ENCODE measurements at places on chromosomes 13 and 19. TPM values are rescaled to one million over a fixed set of nuclear protein-coding genes. Genes with fewer than 3 reads are reported as not detected.

GRCh38 chr13:108961542-108962125 lies 332.2 kb downstream of the MYO16 start:
- DNase-seq = peak; percentile 50

- no peak for DNase-seq
These were observed 646.2 kb upstream of the ATXN8OS start for GRCh38 chr13:69461397-69461796.

Gene LILRB2
- total RNA-seq = 0.27 TPM

Gene LILRA6
- 0.64 TPM for total RNA-seq

Gene ZNF431
- 21.1 TPM for total RNA-seq
